ENCODE measurements at places on chromosomes 11 and 22.
A peak's percentile ranks its signal among the peaks of the same experiment; 100 is the strongest.

DNA sequence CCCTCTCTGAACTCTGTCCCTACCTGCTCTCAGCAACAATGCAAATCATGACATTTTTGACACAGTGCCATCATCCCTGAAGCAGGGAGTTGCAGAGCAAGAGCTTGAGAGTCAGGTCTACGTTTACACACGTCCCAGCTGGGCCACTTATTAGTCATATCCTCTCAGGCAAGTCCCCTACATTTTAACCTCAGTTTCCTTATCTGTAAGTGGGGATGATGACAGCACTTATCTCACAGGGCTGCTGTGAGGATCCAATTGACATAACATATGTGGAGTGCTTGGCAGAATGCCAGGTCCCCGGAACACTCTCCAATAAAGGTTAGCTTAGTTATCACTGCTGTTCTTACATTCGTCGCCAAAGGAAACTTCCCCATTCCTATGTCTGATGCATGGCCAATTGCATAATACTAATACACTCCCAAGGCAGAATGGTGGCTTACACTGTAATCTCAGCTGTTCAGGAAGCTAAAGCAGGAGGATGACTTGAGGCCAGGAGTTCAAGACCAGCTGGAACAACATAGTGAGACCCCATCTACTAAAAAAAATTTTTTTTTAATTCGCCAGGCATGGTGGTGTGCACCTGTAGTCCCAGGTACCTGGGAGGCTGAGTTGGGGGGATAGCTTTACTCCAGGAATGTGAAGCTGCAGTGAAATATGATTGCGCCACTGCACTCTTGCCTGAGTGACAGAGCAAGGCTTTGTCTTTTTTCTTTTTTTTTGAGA lies 16.6 kb downstream of the ASCC2 start:
- DNase-seq = no peak

GRCh38 chr11:34242037-34242625 lies 115.7 kb downstream of the ABTB2 start:
- no peak for DNase-seq

- peak; percentile 24 for DNase-seq
Observed at GRCh38 chr22:28029201-28029948, 110.3 kb upstream of the PITPNB start.

DNA sequence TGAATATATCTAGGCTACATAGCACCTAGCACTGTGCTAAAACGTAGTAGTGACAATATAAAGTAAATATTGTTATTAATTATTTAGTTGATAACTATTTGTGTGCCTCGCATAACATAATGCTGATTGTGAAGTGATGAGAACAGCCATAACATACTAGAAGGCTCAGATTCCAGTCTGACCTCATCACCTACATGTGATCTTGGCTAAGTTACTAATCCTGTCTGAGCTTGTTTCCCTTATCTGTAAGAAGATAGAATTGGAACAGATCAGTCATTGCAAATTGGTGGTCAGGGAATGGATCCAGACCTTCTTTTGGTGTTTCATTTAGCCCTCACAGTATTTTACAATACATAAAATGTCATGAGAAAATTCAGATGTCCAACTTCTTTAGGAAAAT lies 103.4 kb upstream of the SEZ6L start:
- no peak for DNase-seq

- no peak for DNase-seq
Observed at GRCh38 chr11:109041876-109042275, 377.0 kb downstream of the DDX10 start.

GRCh38 chr11:70700871-70701270 lies 302.5 kb downstream of the CTTN start:
- no peak for DNase-seq

Data from GM23338 (cell line).